ENCODE measurements at places on chromosomes 4 and X.

GRCh38 chrX:80513625-80514024 lies 93.4 kb downstream of the TENT5D start:
- H3K4me1 ChIP-seq: peaks cover 7% of the 10 kb centered on the region
- no peak overlapping the region for H3K27ac ChIP-seq
- H3K4me3 ChIP-seq: no peak overlapping the region
- H3K27me3 ChIP-seq: no peaks in the 10 kb centered on the region
- peak; percentile 18 for DNase-seq

GRCh38 chr4:139530833-139531427 lies 25.1 kb downstream of the SETD7 start:
- H3K27me3 ChIP-seq: no peaks in the 10 kb centered on the region
- no peak overlapping the region for H3K27ac ChIP-seq
- no peaks in the 10 kb centered on the region for H3K36me3 ChIP-seq
- H3K4me3 ChIP-seq: no peak overlapping the region
- DNase-seq: peak; percentile 27

DNA sequence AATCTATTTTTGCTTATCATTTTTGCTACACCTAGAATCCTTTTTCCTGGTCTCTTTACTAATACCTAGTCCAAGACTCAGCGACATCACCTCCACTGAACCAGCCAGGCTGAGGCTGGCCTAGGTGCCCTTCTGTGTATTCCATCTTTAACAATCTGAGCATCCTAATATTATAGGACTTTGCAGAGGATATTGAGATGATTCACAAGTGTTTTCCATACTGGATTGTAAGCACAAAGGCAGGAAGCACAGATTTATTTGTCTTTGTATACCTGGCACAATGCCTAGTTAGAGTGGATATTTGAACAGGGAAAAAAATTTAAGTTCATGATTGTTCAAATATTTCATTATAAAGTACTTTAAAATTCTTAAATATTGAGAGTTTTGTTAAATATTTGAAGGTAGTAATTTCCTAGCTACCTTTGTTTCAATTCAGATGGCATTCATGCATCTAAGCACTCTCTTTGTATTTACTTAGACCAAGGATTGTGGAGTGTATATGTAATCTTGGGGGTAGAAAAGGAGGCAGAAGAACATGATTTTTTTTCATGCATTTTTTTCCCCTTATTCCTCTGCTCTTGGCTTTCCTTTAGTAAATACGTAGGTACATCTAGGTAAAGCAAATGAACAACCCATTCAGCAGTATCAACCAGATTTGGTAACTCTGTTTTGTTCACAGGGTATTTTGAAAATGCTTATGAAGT lies 18.4 kb downstream of the SMARCA5 start:
- H3K27me3 ChIP-seq: no peaks in the 10 kb centered on the region
- peaks cover 3% of the 10 kb centered on the region for H3K4me1 ChIP-seq

GRCh38 chrX:7730071-7730470 lies 112.9 kb upstream of the VCX start:
- H3K4me3 ChIP-seq: no peak overlapping the region
- H3K27ac ChIP-seq: no peak overlapping the region
- DNase-seq: no peak
- no peaks in the 10 kb centered on the region for H3K4me1 ChIP-seq
- no peaks in the 10 kb centered on the region for H3K36me3 ChIP-seq
- H3K27me3 ChIP-seq: no peaks in the 10 kb centered on the region

DNA sequence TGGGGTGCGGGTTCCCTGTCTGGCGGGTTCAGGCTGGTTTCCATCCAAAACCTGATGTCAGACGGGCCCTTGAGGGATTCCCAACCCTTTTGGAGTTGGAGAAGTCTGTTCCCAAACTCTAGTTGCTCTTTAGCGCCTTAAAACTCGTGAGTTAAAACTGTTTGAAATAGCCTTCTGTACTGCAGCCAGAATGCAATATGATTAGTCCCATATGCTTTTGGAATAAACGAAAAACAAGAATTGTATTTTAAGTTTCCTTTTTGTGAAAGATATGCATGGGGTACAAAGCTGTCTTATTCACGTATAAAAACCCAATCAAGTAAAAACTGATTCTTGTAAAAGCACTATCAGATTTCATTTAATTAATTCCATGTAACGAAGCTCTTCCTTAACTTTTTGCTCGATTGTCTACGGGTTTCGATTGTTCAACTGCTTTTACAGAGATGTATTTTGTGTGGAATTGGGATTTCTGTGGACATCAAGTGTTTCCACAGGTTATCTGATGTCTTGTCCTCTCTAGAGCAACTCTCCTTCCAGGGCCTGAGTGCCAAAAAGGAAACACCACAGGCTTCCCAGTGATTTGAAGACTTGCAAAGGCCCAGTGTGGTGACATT lies 49.5 kb downstream of the CLDN34 start:
- peak; percentile 8 for DNase-seq
- H3K4me1 ChIP-seq: no peaks in the 10 kb centered on the region
- H3K27me3 ChIP-seq: no peaks in the 10 kb centered on the region
- peak overlapping the region; percentile 68 for H3K27ac ChIP-seq

GRCh38 chr4:69056921-69057550 lies 39.2 kb upstream of the UGT2B7 start:
- H3K4me3 ChIP-seq: no peak overlapping the region
- H3K27ac ChIP-seq: no peak overlapping the region
- no peaks in the 10 kb centered on the region for H3K27me3 ChIP-seq

GRCh38 chr4:116005806-116006088 lies 892.3 kb upstream of the NDST4 start:
- no peak for DNase-seq
- no peaks in the 10 kb centered on the region for H3K4me1 ChIP-seq
- H3K4me3 ChIP-seq: no peak overlapping the region
- no peaks in the 10 kb centered on the region for H3K27me3 ChIP-seq

DNA sequence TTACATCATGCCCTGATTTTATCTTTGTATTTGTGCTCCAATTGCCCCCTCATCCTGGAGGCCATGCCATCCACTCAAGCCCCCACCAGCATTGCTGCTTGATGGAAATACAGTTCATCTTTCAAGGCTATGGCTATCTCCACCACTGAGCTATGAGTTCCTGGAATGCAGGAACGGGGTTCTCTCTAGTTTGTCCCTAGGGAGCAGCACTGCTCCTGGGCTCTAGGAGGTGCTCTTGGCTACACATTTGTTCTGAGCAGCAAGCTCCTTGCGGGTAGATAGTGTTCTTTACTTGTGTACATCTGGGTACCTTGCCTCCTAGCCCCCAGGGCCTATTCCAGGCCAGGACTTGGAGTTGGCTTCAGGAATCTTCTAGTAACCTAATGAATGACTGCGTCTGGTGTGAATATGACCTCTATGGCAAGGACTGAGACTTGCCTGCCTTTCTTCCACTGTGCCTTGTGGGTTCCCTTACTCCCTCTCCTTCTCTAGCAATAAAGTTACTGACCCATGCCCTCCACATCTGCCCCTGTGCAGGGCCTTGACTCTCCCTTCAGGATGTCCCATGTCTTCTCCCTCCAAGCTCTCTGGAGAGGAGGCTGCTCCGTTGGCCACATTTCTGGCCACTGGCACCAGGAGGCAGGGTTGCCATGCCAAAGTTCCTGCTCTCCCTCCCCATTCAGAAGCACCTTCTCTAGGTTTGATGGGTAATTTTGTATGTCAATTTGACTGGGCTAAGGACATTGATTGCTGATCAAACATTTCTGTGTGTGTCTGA lies 7.6 kb downstream of the CITED1 start:
- H3K4me1 ChIP-seq: no peaks in the 10 kb centered on the region
- no peak overlapping the region for H3K4me3 ChIP-seq
- no peak overlapping the region for H3K27ac ChIP-seq
- no peaks in the 10 kb centered on the region for H3K27me3 ChIP-seq
- H3K36me3 ChIP-seq: no peaks in the 10 kb centered on the region

GRCh38 chr4:168531305-168531704 lies 34.5 kb downstream of the PALLD start:
- no peak overlapping the region for H3K27ac ChIP-seq
- no peaks in the 10 kb centered on the region for H3K36me3 ChIP-seq
- H3K4me3 ChIP-seq: no peak overlapping the region
- H3K27me3 ChIP-seq: no peaks in the 10 kb centered on the region
- H3K4me1 ChIP-seq: no peaks in the 10 kb centered on the region

- H3K4me1 ChIP-seq: peaks cover 22% of the 10 kb centered on the region
- no peaks in the 10 kb centered on the region for H3K27me3 ChIP-seq
- no peak overlapping the region for H3K27ac ChIP-seq
- no peak overlapping the region for H3K4me3 ChIP-seq
- no peak for DNase-seq
Observed at GRCh38 chr4:147310312-147310711, 170.6 kb upstream of the EDNRA start.

GRCh38 chr4:21964762-21965319 lies 16.3 kb upstream of the KCNIP4 start:
- no peaks in the 10 kb centered on the region for H3K36me3 ChIP-seq
- no peak overlapping the region for H3K27ac ChIP-seq
- H3K4me1 ChIP-seq: no peaks in the 10 kb centered on the region
- DNase-seq: no peak
- no peak overlapping the region for H3K4me3 ChIP-seq

DNA sequence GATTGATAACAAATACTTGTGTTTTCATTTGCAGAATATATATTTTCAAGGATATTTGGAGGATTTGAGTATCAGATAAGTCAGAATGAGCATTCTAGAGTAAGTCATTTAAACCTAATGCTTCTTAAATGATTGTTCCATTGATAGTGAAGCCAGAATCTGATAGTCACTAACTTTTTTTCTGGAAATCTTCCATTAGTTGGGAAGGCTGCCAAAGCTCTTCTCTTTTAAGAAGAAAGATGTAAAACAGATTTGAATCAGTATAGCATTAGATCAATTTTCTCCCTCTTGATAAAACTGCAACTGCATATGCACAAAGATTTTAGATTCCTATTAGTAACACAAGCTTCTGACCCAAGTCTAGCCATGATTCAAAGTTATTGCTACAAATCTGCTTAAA lies 256.7 kb downstream of the SPOCK3 start:
- DNase-seq: no peak
- H3K27ac ChIP-seq: no peak overlapping the region
- no peak overlapping the region for H3K4me3 ChIP-seq
- H3K4me1 ChIP-seq: no peaks in the 10 kb centered on the region

DNA sequence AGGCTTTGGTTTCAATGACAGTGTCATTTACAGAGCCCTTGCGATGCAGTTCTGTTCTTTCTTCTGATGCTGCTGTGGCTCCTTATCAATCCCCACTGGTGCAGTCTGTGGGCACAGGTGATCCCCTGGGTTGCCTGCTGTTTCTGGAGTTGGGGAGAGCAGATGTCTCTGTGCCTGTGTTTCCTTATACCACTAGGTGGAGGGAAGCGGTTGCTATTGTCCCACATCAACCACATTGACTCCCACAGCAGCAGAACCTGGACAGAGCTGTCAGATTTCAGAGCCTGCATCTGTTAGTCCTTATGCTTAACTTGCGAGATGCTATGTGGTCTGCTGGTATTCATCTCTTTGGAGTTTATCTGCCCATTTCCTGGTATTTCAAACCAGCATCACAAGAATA lies 57.7 kb downstream of the NEIL3 start:
- no peak overlapping the region for H3K27ac ChIP-seq
- no peaks in the 10 kb centered on the region for H3K27me3 ChIP-seq
- H3K36me3 ChIP-seq: no peaks in the 10 kb centered on the region
- no peak for DNase-seq
- no peak overlapping the region for H3K4me3 ChIP-seq

GRCh38 chr4:8270912-8271815 lies 1.6 kb downstream of the HTRA3 start:
- peaks cover 51% of the 10 kb centered on the region for H3K4me1 ChIP-seq
- no peak overlapping the region for H3K4me3 ChIP-seq
- DNase-seq: no peak
- H3K27me3 ChIP-seq: no peaks in the 10 kb centered on the region

DNA sequence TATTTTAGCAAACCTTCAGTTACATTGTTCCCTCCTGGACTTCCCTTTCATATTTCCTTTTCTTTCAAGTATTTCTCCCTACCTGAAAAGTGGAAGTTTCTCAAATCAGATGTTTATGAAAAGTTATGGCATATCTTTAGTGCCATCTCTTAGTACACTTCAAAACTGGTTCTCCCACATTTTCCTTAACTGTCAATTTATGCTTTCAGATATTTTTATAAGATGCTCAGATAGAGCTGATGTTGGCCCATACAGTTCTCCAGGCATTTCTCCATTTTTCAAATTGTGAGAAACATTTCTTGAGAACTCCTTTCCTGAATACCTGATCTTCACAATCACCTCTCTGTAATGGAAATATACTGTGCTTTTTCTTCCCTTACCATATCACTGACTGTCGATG lies 32.5 kb upstream of the AP1AR start:
- no peak overlapping the region for H3K27ac ChIP-seq
- no peaks in the 10 kb centered on the region for H3K27me3 ChIP-seq
- no peaks in the 10 kb centered on the region for H3K36me3 ChIP-seq
- no peak overlapping the region for H3K4me3 ChIP-seq
- no peak for DNase-seq

- H3K4me3 ChIP-seq: no peak overlapping the region
- no peak for DNase-seq
- no peaks in the 10 kb centered on the region for H3K36me3 ChIP-seq
Observed at GRCh38 chrX:107480272-107480671, 30.8 kb downstream of the FRMPD3 start.

- H3K27me3 ChIP-seq: no peaks in the 10 kb centered on the region
- no peak overlapping the region for H3K27ac ChIP-seq
- H3K36me3 ChIP-seq: no peaks in the 10 kb centered on the region
- no peak overlapping the region for H3K4me3 ChIP-seq
- no peaks in the 10 kb centered on the region for H3K4me1 ChIP-seq
Observed at GRCh38 chrX:47321386-47321785, 49.0 kb upstream of the ZNF157 start.

All from thyroid gland (tissue), 4 donors.